ENCODE measurements at places on chromosomes 7 and 10. TPM values are rescaled to one million over a fixed set of nuclear protein-coding genes. Genes with fewer than 3 reads are reported as not detected.

- DNase-seq, result no peak
Measured at GRCh38 chr10:21021843-21022594, 124.9 kb upstream of the NEBL start.

GRCh38 chr10:33092596-33092995 is 134.6 kb upstream of the ITGB1 start:
- no peak for DNase-seq

DNA sequence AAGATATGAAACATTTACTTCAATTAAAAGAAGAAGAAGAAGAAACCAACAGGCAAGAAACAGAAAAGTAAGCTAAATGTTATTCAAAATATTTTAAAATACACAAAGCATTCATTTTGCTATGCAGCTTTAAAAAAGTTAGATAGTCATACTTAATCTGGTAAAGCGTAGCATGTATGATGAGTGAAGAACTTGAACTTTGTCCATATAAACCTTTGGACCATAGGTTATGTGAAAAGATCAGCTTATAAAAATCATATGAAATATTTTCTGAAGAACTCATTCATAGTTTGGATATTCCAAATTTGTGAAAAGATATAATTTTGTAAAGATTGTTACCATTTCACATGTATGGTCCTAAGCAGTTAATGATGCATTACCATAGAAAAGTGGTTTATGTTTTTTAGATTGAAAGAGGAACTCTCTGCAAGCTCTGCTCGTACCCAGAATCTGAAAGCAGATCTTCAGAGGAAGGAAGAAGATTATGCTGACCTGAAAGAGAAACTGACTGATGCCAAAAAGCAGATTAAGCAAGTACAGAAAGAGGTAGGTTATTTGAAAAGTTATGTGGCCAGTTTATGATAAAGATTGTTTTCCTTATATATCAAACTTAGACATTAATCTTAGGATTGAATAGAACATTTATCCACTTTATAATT is 37.3 kb downstream of the KIF20B start:
- DNase-seq, result no peak

GRCh38 chr7:156616269-156617202 is 24.0 kb upstream of the RNF32 start:
- no peak for DNase-seq

CFAP43 gene
- 0.60 TPM for polyA plus RNA-seq

All from sigmoid colon (tissue), 7 donors.